ENCODE measurements at places on chromosomes 6 and 20.

DNA sequence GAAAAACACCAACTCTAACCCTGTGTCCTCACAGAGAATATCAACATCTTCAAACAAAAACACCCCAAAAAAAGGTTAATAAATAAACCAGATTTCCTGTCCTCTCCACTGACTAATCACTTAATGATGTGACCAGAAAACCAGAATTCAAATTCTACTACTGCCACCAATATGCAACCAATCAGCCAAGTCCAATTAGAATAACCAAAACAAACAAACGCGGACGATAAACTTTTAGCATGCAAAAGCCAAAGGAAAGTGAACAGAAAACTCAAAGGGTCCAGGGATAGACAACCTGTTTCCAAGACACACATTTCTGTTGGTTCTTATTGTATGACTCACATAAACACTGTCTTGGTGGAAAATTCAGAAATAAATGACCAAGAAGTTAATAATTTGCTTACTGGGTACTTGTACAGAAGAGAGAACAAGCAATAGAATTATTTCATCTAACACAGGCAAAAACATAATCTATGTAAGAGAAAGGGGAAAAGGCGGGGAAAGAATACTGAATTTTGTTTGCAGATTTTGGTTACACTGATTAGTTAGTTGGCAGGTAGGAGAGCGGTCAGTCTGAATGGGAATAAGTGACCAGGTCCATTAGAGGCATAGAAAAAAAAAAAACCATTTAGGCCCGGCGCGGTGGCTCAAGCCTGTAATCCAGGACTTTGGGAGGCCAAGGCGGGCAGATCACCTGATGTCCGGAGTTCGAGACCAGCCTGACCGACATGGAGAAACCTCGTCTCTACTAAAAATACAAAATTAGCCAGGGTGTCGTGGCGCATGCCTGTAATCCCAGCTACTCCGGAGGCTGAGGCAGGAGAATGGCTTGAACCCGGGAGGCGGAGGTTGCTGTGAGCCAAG, 34.1 kb downstream of the HFE start:
- DNase-seq = no peak

DNA sequence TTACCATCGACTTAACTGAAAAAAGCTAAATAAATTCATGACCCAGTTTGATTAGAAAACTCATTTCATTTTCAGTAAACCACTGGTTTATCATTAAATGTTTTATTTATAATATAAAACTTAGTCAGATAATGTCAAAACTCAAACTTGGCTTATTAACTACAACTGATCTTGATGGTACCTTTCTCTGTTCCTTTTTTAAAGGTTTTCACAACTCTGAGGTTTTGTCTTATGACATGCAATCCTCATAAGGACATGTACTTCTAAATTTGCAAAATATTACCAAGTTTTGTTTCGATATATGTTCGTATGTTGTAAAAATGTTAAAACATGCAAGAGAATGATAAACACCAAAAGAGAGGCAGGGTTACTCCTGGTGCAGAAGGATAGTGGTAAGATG, 82.5 kb upstream of the PDE10A start:
- DNase-seq = no peak

GRCh38 chr20:63085151-63085861, 78.5 kb upstream of the BHLHE23 start:
- no peak for DNase-seq

DNA sequence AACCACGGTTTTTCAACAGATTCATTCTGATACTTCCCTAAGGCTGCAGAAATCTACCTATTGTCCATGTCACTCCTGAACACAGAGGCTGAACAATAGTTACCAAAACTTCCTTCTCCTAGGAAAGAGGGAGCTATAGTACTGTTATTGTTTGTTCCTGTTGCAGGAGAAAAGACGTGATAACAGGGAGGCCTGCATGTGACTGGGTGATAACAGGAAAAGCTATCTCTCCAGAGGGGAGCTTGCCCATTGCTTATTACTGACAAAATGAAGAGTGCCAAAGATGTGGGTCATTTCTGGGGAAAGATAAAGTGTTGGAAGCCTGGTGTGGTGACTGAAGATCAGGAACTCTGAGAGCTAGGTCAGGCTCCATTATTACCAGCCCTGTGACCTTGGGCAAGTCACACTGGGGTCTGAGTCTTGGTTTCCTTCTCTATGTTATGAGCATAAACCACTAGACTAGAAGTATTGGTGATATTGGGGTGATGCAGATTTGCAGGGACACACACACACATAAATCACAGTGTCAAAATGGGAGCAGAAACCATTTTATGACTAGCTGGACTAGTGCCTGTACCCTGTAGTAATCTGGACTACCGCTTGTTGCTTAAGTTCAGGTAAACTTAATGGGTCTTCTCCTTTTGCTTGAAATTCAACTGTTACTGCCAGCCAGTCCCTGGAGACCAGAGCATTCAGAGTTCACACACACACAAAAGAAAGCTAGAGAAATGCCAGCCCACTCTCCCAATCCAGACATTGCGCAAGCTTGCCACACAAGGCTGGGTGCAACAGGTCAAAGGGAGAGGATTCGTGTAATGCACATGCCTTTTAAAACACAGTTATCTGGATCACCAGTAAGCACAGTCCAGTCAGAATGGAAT, 136.0 kb upstream of the CNR1 start:
- no peak for DNase-seq

DNA sequence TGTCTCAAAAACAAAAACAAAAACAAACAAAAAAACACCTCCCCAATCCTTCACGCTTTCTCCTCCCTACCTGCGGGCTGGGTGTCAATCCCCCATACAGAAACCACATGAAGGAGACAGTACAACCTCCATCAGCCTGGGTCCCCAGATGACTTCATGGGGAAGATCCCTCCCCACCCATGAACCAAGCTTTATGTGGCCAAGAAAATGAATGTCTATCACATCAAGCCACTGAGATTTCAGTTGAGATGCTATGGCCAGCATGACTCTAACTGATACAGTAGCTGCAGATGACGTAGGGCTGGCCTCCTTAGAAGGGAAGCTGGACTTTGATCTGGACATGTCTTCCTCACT, 21.2 kb upstream of the BNIP5 start:
- no peak for DNase-seq

- DNase-seq = no peak
Observed at GRCh38 chr6:37549154-37549553, 49.5 kb upstream of the CCDC167 start.

DNA sequence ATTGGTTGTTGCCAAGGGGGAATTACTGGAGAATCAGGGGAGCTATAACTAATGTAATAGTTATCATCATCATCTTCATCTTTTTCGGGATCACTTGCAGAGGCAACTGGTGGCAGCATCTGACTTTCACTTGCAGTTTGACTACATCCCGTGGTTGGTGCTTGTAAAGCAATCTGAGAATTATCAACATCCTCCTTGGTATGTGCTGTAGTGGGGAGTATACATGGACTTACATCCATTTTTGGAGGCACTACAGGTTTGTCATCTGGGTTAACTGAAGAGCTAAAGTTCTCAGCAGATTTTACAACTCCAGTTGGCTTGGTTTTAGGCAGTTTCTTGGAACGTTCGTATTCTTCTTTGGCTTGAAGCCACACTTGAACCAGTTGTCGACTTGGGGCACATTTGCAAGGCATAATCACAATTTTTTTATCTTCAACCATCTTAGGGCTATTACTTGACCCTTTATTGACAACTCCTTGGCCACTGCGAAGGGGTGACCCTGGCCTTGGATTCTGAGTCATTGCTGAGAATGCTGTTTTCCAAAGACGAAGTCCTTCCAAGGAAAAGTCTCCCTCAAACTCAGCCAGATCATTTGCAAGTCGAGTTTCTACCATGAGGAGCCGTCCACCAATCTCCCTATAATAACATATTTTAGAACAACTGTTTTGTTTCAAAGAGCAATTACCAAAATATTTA, 115.5 kb downstream of the REV3L start:
- DNase-seq = no peak

DNA sequence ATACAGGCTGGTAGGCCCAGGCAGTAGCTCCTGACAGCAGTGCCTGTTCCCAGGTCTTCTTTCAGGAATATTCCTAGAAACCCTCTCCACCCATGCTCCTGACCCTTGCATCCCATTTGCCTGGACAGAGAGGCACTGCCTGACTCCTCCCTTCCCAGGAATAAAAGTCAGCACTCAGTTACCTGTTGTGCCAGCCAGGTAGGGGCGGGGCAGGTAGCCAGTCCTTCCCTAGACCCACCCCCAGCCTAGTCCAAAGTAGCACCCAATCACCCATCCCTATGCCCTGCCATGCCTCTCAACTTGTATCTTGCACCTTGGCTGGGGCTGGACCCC, 129.9 kb downstream of the MRPL14 start:
- no peak for DNase-seq

DNA sequence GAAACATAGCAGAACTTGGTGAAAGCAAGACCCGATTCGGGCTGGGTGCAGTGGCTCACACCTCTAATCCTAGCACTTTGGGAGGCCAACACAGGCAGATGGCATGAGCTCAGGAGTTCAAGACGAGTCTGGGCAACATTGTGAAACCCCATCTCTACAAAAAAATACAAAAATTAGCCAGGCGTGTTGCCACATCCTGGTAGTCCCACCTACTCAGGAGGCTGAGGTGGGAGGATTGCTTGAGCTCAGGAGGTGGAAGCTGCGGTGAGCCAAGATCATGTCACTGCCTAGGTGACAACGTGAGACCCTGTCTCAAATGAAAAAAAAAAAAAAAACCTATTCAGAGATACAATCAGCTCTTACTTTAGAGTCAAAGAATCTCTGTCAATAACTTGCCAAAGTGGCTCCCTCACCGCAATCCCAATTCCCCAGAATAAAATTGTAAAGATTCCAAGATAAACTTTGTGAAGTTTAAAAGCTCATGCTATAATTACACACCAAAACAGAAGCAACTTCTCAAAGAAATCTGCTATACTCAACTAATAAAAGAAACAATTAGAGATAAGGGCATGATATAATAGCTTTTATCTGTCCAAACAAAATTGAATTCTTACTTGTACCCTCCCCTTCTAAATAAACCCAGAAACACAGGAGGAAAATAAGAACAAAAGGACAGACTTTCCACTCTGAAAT, 33.6 kb downstream of the CDK19 start:
- DNase-seq = no peak

- DNase-seq = no peak
Observed at GRCh38 chr20:24683676-24684075, 214.2 kb downstream of the SYNDIG1 start.

- DNase-seq = no peak
Observed at GRCh38 chr6:133756078-133756695, 132.7 kb upstream of the TCF21 start.

GRCh38 chr20:50346374-50347283, 156.0 kb downstream of the CEBPB start:
- no peak for DNase-seq

DNA sequence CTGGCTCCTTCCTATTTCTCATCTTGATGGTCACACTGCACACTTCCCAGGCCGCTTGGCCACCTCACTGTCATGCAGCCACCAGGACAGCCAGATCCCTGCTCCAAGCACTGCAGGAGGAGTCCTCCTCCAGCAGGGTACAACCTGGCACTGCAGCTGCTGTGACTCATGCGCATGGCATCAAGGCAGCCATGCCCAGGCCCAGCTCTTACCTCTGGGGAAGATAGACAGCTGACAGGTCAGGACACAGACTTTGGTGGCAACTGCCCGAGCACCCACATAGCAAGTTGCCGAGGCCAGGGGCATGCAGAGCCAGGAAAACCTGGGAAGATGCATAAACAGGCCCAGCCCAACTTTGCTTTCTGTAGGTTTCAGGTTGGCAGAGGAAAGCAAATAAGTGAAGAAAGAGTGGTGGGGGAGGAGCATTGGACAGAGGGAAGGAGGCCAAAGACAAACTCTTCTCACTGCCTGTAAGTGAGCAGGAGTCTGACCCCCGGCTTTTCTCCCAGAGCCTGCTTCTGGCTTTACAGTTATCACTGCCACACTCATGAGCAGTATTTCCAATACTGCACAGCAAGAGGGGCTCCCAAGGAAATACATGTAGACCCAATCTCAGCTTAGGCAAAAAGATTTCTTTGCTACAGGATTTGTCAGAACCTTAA, 38.8 kb downstream of the SLC22A3 start:
- DNase-seq = no peak

DNA sequence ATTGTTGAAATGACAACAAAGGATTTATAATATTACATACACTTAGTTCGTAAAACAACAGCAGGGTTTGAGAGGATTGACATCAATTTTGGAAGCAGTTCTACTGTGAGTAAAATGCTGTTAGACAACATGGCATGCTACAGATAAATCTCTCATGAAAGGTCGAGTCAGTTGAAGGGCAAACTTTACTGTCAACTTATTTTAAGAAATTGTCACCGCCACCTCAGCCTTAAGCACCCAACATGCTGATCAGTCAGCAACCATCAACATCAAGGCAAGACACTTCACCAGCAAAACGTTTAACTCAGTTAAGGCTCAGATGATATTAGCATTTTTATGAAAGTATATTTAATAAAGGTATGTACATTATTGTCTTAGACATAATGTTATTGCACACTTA, 31.0 kb downstream of the CYB5R4 start:
- no peak for DNase-seq

DNA sequence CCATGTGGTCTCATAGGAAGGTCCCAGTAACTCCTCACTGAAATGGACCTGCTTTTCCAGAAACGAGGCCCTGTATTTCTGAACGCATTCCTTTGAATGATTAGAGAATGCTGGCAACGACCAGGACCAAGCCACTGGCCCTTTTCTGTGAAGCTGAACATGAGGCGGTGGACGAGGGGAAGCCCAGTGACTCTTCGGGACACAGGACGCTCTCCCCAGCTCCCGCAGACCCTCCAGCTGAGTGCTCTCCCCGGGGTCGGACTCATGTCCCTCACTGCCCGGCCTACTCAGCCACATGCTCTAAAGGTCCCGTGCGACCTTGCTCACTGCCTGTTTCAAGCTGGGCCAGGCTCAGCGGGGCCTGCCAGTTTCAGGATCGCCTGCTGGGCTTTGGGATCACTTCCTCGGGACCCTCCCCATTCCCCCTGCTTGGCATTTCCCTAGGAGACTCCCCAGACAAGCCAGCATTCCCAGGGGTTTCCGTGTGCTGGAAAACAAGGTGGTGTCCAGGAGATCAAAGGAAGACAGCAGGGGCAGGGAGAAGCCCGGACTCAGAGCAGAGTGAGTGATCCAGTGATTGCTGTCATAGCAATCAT, 2.6 kb upstream of the CST9 start:
- no peak for DNase-seq

GRCh38 chr20:64029293-64030117, 6.5 kb upstream of the C20orf204 start:
- no peak for DNase-seq
